ENCODE measurements at places on chromosomes 2 and 18.

DNA sequence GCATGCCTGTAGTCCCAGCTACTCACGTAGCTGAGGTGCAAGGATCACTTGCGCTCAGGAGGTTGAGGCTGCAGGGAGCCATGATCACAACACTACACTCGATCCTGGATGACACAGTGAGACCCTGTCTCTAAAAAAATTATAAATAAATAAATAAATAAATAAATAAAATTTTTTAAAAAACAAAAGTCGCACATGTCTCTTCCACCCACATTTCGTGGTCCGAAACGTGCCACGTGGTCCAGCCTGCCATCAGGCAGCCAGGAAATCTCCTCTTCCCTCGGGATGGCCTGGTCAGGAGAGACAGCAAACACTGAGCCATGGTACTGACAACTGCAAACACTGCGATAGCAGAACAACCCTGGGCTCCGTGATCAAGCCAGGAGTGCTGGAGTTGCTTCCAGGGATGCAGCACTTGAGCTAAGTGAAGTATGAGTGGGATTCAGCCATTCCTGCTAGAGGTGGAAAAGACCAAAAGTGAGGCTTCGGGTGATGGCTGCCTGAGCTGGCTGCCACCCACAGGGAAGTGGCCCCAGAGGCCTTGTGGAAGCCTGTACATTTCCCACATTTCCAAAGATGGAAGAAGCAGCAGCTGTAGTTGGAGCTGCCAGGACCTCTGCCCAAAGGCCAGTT lies 193.1 kb downstream of the SMAD2 start:
- DNase-seq, result no peak

DNA sequence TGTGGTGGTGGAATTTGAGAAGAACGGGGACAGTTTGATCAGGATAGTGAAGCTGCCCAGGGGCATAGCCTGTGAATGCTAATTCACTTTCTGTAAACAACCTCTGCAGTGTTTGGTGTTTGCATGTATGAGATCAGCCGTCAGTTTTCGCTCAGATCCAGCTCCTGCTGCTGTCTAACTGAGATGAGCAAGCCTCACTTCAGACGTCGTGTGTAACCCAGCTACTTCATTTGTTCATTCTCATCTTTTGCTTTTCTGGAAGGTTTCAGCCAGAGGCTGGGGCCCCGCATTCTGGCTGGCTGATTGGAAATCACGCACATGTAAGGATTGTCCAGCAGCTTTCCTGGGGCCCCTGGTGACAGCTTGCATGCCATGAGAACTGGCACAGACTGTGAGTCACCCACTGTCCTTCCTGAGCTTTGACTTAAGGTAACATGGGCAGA lies 48.9 kb downstream of the LDLRAD4 start:
- DNase-seq, result peak; percentile 5

DNA sequence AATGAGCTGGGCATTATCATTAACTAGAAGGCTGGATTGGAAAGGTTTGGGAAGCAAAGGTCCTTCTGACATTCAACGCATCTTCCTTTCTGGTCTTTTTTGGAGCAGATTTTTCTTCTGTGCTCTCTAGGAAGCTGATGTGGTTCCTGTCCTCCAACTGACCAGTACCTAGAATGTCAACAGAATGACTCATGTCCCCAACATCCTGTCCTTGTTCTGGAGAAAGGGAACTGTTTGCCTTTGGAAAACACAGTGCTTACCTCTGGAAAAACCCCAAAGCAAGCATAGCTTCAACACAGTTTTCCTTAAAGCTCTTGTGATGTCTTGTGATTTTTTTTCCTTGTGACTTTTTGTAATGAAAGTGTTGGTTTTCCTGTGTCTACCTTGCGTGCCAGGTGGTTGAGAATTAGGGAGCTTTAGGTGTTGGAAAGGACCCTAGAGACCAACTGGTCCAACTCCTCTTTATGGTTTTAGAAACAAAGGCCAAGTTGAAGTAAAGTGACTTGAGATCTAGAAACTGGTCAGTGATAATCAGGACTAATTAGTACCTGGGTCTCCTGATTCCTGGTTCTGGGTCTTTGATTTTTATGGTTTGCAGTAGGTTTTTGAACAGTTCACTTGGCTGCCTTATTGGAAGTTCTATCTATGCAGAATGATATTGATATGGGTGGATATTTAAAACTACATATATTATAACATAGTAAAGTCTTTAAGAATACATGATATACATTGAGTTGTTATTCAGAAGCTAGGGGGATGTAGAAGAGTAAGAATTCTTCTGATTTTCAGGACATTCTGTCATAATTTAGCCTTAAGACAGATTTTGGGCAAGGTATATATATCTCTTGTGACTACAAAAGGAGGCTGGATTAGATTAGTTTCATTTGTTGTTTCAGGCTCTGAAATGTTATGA lies 70.5 kb downstream of the FMNL2 start:
- DNase-seq, result peak; percentile 31

GRCh38 chr18:74463983-74464382 lies 6.9 kb upstream of the DIPK1C start:
- DNase-seq, result no peak

DNA sequence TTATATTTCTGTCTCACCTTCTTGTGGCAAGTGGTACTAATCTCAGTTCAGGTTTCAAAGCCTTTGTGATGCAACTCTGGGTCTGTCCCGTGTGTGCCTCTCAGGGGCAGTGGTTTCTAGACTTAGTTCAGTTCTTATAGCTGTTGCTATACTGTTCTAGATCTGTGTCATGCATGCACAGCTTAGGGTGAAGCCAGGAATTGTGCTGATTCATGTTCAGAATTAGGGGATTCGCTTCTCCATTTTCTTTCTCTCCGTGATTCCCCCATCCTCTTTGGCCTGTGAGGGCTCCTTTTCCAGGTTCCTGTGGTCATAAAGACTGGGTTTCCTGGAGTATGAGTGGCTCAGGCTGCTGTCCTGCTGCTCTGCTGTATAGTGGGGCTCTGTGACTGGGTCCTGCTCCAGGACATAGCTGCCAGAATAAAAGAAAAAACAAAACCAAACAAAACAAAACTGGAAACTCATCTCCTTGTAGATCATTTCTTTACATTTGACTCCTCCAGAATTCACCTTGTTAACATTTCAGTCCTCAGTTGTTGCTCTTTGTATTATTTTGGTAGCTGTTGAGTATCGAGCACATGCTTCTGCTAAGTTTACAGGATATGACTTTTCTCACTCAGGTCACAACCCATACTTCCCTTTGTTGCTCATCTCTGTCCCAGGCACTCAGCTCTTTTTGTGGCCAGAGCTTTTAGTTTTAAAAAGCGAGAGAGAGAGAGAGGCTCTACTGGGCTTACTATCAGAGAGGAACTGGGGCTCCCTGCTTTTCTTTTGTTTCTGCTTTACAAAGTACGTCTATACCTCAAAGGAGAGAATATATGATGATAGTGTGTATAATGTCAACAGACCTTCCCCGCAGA lies 34.2 kb downstream of the CERS6 start:
- no peak for DNase-seq

DNA sequence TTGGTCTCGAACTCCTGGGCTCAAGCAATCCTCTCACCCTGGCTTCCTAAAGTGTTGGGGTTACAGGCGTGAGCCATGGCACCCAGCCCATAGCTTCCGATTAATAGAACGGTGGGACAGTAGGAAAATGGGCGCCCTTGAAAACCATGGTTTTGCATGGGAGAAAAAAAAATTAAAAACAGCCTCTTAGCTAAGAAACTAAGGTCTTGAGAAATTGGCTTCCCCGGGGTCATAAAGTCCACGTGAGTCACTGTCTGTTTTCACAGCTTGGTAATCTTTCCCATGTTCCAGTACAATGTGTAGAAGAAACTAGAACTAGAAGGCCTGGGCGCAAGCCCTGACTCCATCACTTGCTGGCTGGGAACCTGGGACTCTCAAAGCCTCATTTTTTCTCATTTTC lies 20.7 kb downstream of the B3GNT2 start:
- DNase-seq, result peak; percentile 90

DNA sequence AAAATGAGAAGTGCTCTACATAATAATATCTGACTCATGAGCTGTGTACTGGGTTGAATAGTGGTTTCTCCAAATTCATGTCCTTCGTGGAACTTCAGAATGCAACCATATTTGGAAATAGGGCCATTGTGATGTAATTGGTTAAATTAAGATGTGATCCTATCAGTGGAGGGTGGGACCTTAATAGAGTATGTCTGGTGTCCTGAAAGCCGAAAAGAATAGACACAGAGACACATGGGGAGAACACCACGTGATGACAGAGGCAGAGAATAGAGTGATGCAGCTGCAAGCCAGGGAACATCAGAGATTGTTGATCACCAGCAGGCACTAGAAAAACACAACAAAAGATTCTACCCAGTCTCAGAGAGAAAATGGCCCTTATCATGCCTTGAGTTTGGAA lies 310.1 kb downstream of the EXOC6B start:
- DNase-seq, result peak; percentile 13

- no peak for DNase-seq
Observed at GRCh38 chr2:164943289-164943688, 12.0 kb downstream of the SLC38A11 start.

- DNase-seq, result no peak
Observed at GRCh38 chr2:138997856-138998517, 217.8 kb upstream of the NXPH2 start.

- no peak for DNase-seq
Observed at GRCh38 chr2:34652636-34653035, 1053.5 kb upstream of the FAM98A start.

DNA sequence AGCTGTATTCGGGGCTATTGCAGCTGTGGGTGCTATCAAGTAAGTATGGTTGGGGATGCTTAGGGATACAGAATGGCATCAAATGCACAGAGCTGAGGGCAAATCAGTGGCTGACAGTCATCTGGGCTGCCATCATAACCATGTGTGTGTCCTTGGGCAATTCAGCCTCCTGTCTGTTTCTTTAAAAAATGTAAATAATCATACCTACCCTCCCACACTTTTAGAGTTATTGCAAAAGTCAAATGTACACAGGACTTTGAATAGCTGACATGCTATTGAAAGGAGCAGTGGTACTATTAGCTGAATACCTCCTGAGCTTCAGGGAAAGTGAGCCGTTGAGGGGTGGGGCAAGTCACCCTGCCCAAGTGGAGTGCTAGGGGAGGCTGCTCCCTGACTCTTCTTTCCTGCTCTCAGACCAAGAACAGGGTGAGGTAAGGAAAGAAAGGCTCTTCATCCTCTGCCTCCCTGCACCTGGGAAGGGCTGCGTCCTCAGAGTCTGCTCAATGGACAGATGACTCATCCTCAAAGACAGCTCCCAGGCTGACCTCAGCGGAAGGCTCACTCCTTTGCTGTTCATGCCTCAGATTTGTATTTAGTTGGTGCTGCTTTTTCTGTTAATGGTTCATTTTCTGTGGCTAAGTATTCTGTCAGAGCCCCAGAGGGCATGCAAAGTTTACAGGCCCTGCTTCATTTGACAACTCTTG lies 54.9 kb upstream of the BZW1 start:
- peak; percentile 68 for DNase-seq

GRCh38 chr2:65781756-65782155 lies 349.4 kb upstream of the SPRED2 start:
- no peak for DNase-seq

DNA sequence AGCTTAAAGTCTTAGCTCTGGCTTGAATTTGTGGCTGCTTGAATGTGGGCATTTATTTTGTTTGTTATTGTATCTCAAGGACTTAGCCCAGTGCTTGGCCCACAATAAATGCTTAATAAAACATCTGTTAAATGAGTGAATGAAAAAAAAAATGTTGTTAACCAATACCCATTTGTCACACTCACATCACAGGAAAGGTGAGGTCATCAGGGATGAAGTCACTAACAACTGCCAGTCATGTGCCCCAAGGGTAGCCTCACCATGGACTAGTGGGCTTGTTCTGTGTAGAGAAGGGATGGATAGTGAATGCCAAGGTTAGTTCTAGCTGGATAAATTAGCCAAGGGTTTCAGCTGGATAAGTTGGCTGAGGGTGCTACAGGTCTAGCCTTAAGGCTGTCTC lies 3.0 kb downstream of the NRBP1 start:
- peak; percentile 33 for DNase-seq

DNA sequence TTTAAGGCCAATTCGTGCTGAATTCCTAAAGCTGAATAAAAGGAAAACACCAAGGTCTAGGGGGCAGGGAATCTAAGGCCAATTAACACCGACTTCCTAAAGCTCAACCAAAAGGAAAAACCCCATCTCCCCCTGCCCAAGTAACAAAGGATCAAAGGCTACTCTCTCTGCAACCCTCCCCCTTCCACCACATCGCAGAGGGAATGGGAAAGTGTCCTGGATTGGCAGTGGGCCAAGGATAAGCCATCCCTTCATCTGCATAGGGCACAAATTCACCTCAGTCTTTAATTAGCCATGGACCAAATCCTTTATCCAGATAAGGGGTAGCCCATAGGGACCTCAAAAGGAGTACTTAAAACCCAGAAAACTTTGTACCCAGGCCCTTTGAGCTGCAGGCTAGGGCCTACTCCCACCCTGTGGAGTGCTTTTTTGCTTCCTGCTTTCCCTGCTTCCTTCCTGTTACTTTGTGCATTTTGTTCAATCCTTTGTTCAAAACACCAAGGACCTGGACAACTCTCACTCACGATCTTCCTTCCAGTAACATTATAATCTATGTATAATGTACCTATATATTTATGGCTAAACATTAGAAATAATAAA lies 2119.8 kb upstream of the CELF4 start:
- DNase-seq, result no peak

DNA sequence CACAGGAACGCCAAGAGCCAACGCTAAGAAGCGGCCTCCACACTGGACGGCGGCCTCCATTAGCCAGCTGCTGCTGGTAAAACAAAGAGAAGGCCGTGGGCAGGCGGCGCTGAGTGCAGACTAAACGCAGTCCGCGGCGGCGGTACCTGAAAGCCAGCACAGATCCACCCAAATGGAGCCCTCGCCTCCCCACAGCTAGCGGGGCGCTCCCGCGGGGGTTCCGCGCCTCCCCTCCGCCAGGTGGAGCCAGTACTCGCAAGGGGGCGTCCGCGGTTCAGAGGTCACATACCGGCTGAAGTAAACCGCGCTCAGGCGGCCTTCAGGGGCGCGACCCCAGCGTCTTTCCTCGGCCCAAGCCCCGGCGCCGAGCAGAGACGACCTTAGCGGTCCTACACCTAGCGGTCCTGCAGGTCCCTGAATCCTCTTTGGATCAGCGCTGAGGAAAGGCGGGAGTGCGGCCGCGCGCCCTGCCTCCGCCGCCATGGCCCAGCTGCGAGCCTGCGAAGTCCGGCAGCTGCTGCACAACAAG lies 293.1 kb upstream of the ERBB4 start:
- DNase-seq, result no peak

- peak; percentile 31 for DNase-seq
Observed at GRCh38 chr2:118881490-118882129, 34.2 kb upstream of the EN1 start.

GRCh38 chr2:150569761-150570160 lies 82.3 kb upstream of the RND3 start:
- no peak for DNase-seq

DNA sequence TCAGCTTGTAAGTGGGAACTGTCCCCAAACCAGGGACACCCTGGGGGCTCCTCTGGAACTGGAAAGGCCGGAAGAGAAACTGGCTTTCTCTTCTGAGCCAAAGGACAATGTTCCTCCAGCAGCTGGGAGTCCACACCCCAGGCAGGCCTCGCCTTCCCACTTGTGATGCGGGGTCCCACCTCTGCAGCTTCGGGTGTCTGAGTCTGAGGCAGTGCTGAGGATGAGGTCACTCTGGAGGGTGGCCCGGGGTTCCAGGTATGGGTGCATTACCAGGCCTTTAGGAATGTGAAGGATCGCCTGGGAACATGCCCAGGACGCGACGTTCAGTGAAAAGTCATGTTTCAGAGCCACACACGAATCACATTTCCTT lies 18.2 kb upstream of the BOK start:
- no peak for DNase-seq

- DNase-seq, result no peak
Observed at GRCh38 chr2:44975571-44976450, 33.4 kb downstream of the SIX2 start.
